ENCODE measurements at places on chromosomes 4 and X.

GRCh38 chr4:41725254-41725653, 23.3 kb downstream of the PHOX2B start:
- H3K27ac ChIP-seq = no peak overlapping the region
- peaks cover 6% of the 10 kb centered on the region for H3K27me3 ChIP-seq
- no peak for DNase-seq
- H3K4me1 ChIP-seq = no peaks in the 10 kb centered on the region
- H3K36me3 ChIP-seq = no peaks in the 10 kb centered on the region

DNA sequence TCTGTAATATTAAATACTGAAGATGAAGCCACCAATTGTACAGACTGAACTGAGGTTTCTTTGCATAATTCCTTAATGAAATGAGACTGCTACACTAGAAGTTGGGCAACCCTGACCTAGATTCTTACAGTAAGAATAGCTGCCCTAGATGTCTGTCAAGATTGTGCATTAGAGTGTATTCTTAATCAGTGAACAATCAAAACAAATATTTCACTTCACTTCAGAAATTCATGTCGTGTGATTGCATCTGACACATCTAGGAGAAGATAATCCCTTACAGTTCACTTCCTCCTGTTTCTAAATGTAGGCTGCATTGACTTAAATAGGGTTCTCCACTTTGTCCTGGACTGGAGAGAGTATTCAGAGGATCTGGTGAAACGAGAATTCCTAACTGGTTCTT, 283.1 kb downstream of the HNRNPD start:
- no peak for DNase-seq
- H3K36me3 ChIP-seq = no peaks in the 10 kb centered on the region
- H3K27me3 ChIP-seq = peaks cover 2% of the 10 kb centered on the region
- H3K4me1 ChIP-seq = no peaks in the 10 kb centered on the region
- no peak overlapping the region for H3K4me3 ChIP-seq

- H3K27ac ChIP-seq = no peak overlapping the region
- H3K4me3 ChIP-seq = no peak overlapping the region
- H3K4me1 ChIP-seq = peaks cover 14% of the 10 kb centered on the region
- no peak for DNase-seq
- H3K27me3 ChIP-seq = no peaks in the 10 kb centered on the region
Observed at GRCh38 chrX:23803931-23804381, 21.0 kb downstream of the SAT1 start.

- no peak overlapping the region for H3K4me3 ChIP-seq
- H3K27me3 ChIP-seq = no peaks in the 10 kb centered on the region
- H3K27ac ChIP-seq = no peak overlapping the region
- H3K4me1 ChIP-seq = no peaks in the 10 kb centered on the region
- H3K36me3 ChIP-seq = no peaks in the 10 kb centered on the region
Observed at GRCh38 chrX:114970806-114971205, 46.6 kb downstream of the IL13RA2 start.

GRCh38 chr4:96524311-96524875, 684.5 kb downstream of the PDHA2 start:
- no peak overlapping the region for H3K4me3 ChIP-seq
- no peaks in the 10 kb centered on the region for H3K36me3 ChIP-seq
- H3K27me3 ChIP-seq = no peaks in the 10 kb centered on the region
- no peaks in the 10 kb centered on the region for H3K4me1 ChIP-seq
- no peak overlapping the region for H3K27ac ChIP-seq
- DNase-seq = no peak

- no peak for DNase-seq
- no peaks in the 10 kb centered on the region for H3K27me3 ChIP-seq
- no peaks in the 10 kb centered on the region for H3K36me3 ChIP-seq
- H3K4me1 ChIP-seq = no peaks in the 10 kb centered on the region
Observed at GRCh38 chrX:153807976-153808375, 13.5 kb downstream of the SSR4 start.

GRCh38 chr4:41963105-41963504, 18.5 kb upstream of the DCAF4L1 start:
- no peak overlapping the region for H3K4me3 ChIP-seq
- H3K27ac ChIP-seq = no peak overlapping the region
- H3K36me3 ChIP-seq = peaks cover 3% of the 10 kb centered on the region
- H3K4me1 ChIP-seq = no peaks in the 10 kb centered on the region

Data from activated naive CD8-positive, alpha-beta T cell treated with anti-CD3 and anti-CD28 coated beads, Interleukin-2, amount 50 U/mL, for 24 hours (primary cell).